Putamen (tissue), 1 donor: ENCODE measurements at places on chromosomes 4 and X.

DNA sequence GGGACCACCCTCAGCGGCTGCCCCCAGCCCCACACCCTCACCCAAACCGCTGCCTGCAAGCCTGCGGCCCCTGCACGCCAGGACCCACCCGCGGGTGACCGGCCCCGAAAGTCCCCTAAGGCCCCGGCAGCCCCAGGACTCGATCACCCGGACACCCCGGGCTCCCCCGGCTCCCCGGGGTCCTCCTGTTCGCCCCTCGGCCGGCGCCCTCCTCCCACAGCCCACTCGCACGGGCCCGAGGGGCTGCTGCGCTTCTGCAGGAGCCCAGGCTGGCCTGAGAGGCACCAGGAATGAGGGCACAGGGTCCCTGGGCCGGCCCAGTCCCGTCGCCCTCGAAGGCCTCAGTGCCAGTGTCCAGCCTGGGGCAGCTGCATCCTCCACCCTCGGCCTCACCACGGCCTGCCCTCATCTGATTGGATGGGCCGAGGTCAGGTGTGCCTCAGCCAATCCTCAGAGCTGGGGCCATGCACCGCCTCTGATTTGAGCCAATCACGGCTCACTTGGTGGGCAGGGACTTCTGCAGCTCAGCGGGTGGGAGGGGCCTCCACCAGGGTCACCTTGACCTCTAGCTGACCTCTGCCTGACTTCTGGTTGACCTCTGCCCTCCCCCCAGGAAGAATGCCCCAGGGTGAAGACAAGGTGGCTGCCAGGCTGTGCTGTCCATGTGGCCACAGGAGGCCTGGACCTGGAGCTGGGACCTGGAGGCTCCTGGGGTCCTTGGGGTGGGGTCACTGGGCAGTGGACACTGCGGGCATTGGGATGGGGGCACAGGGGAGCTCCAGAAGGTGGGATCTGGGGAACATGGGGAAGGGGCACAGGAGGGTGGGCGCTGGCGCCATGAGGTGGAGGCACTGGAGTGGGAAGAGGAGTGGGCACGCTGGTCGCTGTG, 97.6 kb upstream of the NKX1-1 start:
- no peak for DNase-seq

DNA sequence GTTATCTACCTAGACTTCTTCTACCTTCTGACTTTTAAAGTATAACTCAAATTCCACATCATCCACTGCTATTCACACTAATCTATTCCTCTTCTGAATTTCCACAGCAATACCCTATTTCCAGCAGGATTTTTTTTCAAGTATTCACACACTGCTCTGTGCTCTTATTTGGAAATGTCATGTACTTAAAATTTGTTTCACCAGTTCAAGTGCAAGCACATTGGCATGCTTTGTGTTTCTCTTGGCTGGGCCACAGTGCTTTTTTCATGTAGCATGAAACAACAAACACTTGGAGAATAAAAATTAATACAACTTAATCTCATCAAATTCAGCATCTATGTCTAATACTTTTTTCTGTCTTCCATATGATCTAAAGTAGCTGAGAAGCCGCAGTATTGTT, 161.8 kb upstream of the PCDH18 start:
- DNase-seq: no peak

GRCh38 chr4:11512871-11513270, 84.2 kb upstream of the HS3ST1 start:
- no peak for DNase-seq

DNA sequence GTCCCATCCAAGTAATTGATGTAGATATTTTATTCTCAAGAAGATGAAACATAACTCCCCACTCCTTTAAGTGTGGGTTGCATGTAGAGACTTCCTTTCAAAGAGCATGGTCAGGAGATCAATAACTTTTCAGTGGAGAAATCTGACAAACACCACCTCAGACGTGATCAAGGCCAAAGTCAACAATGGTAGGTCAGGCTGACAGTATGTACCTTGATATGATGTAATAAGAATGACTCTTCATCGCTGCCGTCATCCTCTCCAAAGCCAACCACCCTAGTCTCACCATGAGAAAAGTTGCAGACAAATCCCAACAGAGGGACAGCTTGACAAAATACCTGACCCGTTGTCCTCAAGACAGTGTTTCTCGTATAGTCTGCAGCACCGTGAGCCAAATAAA, 67.3 kb upstream of the DHRSX start:
- no peak for DNase-seq

DNA sequence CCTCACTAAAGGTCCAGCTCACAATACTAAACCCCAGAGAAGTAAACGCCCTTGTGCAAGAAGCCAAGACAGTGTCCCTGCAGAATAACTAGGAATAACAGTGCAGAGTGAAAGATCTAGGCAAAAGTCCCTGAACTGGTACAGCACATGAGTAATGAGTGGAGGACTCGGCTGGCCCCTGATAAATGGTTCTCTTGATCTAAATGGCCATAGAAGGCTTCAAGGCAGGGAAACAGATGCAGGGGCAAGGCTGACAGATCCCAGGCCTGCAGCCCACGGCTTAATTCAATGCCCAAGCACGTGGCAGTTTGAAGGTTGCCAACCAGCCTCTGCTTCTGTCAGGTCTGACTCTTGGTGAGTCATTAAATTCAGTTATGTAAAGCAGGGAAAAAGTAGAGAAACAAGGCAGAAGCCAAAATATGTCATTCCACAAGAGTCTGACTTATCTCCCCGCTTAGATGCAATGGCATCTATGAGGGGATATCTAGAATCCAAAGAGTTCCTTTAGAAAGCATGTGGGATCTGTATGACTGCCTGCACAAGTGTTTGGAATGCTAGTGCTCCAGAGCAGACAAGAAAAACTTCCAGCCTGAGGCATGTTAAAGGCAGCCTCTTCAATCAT, 121.3 kb downstream of the PRDM5 start:
- peak; percentile 14 for DNase-seq

- no peak for DNase-seq
Observed at GRCh38 chrX:97860226-97860625, 976.5 kb downstream of the RPA4 start.

GRCh38 chrX:18654875-18655836, 16.8 kb downstream of the RS1 start:
- no peak for DNase-seq

DNA sequence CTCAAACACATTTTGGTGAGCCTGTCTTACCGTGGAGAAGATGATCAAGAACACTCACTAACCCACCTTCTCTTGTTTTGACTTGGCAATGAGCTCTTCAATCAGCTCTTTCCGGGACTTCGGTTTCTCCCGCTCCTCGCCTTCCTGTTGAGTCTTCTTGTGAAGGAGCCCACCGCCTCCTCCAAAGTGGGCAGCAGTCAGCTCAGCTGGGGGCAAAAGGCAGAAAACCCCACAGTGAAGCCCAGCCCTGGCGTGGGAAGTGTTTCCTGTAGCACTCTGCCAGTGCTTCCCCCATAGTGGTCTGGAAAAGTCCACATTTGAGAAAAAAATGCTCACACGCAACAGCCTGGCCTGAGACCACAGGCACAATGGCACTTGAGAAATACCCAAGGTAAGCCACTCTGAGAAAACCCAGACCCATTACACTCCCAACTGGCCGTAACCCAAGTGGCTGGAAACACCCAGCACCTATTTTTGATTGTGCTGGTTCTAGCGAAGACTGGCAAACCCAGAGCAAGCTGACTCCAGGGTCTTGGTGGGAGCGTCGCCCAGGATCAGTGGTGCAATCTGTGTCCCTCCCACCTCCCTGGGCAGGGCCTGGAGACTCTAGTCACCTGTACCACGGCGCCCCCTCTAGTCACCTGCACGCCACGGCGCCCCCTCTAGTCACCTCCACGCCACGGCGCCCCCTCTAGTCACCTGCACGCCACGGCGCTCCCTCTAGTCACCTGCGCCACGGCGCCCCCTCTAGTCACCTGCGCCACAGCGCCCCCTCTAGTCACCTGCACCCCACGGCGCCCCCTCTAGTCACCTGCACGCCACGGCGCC, 8.6 kb downstream of the NOP14 start:
- DNase-seq: no peak
